ENCODE measurements at places on chromosomes 6 and 20. TPM values are rescaled to one million over a fixed set of nuclear protein-coding genes. Genes with fewer than 3 reads are reported as not detected.

The CAGE1 gene
- total RNA-seq = not detected

The HS3ST5 gene
- not detected for total RNA-seq

The CFB gene
- 4.0 TPM for total RNA-seq

The SEL1L2 gene
- total RNA-seq = not detected

The SLC44A4 gene
- not detected for total RNA-seq

The DPPA5 gene
- not detected for total RNA-seq

The GFRA4 gene
- not detected for total RNA-seq

The TGM3 gene
- total RNA-seq = not detected

The PHACTR2 gene
- total RNA-seq = 15.5 TPM
